ENCODE measurements at places on chromosomes 11 and 22.

GRCh38 chr11:46376258-46377050, 5.0 kb upstream of the MDK start:
- DNase-seq: no peak

GRCh38 chr11:45332276-45332934, 46.3 kb upstream of the SYT13 start:
- DNase-seq: no peak

DNA sequence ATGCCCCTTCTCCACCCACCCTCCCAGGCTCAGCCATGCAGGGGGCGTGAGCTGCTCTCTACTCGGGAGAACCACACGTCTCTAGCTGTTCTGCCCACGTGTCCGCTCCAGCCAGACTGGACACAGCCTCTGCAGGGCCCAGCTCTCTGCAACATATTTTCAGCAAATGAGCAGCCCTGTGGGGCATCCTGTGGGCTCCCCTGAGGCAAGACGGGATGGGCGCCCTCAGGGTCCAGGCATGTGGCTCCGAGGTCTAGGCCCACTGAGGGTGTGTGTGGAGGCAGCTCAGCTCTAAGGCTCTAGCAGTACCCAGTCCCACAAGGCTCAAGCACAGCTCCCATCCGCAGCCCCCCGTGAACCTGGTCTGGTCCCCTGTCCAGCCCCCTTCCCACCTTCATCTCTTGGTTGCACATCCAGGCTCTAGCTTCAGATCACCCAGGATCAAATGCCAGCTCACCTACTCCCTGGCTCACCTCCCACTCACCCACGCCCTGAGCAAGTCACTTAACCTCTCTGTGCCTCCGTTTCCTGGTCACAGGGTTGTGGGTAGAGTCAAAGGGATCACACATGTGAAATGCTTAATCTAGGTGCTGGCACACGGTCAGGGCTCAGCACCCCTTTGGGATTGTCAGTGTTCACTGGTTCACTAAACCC, 57.8 kb upstream of the TCF20 start:
- no peak for DNase-seq

DNA sequence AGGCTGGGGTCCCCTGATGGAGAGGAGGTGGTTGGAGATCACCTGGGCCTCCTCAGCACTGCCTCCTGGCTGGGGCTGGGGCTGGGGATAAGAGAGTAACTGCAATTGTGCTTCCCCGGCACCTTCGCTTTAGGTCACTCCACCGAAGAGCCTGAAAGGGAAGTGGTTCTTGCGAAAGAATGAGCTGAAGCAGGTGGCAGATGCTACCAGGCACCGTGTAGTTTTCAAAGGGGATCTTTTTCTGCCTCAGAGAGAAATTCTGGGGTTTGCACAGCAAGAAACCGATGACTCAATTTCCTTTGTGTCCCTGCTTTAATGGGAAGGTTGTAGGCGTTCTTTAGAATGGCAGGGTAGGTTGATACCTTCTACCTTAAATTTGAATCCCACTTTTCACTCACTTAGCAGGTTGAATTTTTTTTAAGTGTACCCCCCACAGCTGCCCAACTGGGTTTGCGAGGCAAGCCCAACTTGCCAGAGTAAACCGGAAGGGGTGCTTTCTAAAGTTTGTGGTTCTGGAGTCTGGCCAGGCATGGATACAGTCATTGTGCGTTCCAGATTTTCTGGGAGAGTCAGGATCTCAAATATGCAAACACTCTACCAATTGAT, 5.3 kb downstream of the CD44 start:
- DNase-seq: no peak

DNA sequence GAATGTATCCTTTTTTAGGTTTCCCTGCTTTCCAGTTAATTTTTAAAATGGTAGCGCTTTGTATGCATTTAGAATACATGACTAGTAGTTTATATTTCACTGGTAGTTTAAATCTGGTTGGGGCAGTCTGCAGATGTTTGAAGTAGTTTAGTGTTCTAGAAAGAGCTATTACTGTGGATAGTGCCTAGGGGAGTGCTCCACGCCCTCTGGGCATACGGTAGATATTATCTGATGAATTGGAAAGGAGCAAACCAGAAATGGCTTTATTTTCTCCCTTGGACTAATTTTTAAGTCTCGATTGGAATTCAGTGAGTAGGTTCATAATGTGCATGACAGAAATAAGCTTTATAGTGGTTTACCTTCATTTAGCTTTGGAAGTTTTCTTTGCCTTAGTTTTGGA, 86.4 kb upstream of the BIRC3 start:
- DNase-seq: no peak

GRCh38 chr22:47572443-47572842, 810.0 kb downstream of the TBC1D22A start:
- no peak for DNase-seq

DNA sequence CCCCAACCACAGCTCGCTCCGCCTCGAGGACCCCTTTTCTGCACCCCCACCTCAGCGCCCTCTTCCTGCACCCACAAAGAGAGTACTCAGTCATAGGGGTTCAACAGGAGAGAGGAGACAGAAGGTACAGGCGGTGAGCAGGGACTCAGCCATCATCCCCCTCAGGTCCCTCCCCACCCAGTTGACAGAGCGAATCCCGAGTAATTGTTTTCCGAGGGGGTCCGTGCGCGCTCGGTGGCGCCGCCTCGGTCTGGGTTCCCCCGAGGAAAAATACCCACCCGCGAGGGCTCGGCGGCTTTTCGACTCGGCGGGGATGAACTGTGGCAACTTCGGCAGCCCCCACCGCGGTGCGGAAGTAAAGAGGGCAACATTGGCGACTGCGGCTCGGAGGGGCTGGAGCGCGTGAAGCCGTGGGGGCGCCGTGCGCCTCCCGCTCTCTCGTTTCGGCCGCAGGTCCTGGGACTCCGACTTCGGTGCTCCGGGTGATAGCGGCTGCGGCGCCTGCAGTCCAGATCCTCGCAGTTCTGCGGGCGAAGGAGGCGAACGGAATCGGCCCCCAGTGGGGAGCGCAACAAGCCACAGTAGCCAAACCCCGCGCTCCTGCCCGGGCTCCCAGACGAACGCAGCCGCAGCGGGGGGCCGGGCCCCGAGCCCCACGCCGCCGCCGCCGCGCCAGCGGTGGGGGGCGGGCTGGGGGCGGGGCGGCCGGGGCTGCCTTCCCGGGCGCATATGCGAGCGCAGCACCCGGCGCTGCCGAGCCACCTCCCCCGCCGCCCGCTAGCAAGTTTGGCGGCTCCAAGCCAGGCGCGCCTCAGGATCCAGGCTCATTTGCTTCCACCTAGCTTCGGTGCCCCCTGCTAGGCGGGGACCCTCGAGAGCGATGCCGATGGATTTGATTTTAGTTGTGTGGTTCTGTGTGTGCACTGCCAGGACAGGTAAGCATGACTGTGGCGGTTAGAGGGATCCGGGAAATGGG, at the start of gene NELL1:
NELL1 (plus strand) TSS at position 743 of the 976 bp plus-strand sequence.
- no peak for DNase-seq

GRCh38 chr11:95299078-95299679, 68.2 kb upstream of the SESN3 start:
- DNase-seq: no peak

DNA sequence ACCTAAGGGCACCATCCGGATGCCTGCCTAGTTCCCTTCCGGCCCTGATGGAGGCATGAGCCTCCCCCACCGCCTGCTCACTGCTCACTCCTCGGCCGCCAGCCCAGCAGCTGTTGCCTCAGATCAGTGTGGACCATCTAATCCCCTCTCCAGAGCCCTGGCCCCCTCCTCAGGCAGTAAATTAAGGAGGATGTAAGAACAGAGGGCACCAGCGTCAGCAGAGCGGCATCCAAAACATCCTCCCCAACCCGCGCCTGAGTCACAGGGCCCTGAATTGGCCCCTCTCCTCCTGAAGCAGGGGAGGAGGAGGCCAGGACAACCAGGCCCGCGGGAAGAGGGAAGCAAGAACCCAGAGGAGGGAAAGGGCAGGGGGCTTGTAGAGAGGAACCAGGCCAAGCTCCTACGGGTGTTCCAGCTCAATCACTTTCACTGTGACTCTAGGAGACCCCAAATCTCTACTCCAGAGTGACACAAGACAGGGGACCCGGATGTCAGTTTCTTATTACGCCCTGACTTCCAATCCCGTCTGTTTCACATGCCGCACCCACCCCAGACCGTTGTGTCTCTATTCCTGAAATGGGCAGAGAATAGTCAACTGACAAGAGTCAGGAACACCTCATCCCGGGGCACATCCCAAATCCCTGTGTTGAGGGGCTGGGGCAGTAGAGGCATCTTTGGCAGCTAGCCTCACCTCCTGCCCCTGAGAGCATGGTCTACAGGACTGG, 31.3 kb upstream of the MYOD1 start:
- DNase-seq: no peak

DNA sequence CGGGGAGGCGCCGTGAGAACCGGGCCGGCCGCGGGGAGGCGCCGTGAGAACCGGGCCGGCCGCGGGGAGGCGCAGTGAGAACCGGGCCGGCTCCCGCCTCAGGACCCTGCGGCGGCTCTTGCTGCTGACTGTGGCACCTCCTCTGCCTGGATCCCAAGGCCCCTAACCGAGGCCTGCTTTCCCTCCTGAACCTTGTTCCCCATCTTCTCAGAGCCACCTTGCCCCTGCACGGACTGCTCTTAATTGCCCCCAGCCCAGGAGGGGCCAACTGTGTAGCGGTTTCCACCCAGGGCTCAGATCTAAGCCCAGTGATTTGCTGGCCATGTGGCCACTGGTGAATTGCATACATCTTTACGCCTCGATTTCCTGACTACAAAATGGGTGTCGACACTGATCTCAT, 112.2 kb upstream of the B3GAT1 start:
- no peak for DNase-seq

DNA sequence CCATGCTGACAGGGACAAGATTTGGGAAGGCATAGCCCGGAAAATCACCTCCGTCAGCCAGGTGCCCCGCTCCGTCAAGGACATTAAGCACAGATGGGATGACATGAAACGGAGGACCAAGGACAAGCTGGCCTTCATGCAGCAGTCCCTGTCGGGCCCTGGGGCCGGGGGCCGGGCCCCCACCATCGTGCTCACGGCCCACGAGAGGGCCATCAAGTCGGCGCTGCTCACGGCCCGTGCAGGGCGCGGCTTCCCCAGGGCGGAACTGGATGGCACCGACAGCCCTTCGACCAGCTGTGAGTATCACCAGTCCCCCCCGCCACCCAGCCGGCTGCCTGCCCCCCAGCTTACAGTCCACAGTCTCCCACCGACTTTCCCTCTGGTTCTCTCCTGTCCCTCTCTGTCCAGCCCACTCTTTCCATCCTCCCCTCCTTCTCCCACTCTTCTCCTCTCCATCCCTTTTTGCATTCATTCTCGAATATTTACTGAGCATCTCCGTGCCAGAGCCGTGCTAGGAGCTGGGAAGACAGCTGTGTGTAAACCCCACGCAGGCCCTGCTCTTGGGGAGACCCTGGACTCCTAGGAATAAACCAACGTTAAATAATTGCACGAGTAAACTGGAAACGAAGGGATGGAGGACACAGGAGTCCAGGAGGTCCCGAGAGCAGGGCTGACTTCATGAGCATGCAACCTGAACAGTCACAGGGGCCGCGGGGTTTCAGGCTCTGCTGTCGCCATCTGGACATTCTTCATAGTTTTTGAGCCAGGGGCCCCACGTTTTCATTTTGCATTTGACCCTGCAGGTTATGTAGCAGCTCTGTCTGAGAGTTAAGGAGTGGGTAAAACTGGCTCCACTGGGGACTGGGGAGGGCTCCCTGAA, 62.8 kb downstream of the PRDM11 start:
- no peak for DNase-seq

DNA sequence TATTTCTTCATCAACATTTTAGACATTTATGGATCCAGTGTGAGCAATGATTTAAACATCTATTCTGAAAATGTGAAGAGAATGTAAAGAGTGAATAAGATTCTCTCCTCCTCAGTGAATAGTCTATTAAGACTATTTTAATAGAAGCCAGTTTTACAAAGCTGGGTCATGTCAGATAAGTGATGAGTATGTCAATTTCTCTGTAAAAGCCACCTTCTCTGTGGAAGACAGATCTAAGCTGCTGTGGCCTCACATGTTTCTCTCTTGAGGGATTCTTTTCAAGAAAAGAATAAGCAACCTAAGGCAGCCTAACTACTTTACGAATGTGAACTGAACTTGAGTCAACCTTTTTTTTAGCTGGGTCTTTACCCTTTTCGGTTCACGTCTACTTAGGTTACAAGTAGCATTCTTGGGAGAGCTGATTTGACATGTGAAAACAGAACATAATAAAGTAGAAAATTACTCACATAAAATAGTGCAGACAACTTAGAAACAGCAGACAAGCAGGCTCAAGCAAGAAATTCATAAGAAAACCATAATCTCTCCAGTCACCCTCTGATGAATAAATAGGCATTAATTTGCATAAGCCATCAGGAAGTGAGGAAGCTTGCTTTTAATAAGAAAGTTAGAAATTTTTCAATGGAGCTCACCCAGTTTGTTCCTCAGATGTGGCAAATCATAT, 9.9 kb downstream of the CTSC start:
- DNase-seq: no peak

GRCh38 chr11:62536301-62536957, 10.2 kb downstream of the AHNAK start:
- DNase-seq: no peak

DNA sequence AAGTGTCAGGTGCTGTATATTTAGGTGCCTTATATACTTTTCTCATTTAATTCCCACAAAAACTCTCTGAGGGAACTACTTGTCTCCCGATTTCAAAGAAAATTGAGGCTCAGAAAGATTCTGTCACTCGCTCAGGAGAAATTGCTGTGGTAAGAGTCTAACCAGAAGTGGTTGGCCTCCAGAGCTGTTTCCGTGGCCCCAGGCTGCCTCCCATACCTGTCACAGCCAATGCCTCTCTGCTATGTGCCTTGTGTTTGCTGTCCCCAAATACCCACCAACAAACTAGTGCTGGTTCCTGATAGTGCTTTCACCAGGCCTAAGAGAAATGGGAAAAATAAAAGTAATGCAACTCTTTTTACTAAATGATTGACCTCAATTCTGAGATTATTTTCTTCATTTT, 21.0 kb upstream of the TMEM86A start:
- no peak for DNase-seq

DNA sequence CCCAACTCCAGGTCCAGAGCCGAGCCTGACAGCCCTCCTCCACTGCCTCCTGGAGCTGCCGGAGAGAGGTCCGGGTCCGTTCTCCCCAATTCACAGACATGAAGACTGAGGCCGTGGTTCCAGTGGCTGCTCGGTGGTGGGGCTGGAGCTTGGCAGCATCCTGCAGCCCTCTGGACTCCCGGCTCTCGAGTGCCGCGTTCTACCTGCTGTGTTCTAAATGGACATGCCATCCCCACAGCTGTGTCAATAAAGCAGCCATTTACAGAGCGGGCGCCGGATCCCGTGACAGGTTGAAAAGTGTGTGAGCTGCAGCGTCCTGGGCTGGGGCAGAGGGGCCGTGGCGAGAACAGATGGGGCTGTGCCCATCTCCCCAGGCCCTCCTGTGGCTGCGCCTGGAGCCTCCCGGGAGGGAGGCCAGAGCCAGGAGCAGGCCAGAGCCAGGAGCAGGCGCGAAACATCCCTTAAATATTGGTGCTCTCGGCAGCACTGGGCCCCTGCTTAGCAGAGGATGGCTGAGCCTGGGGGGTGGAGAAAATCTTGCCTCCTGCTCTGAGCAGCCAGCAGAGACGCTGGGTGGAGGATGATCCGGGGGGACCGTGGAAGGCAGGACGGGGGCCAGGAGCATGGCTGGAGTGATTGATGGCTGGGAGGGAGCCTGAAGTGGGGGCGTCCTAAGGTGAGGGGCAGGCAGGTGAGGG, 46.2 kb downstream of the FLRT1 start:
- DNase-seq: no peak
